ENCODE measurements at places on chromosomes 4 and X. TPM values are rescaled to one million over a fixed set of nuclear protein-coding genes. Genes with fewer than 3 reads are reported as not detected.

Gene USP26
- not detected for polyA plus RNA-seq

Gene CSAG2
- polyA plus RNA-seq, result not detected

Gene MGAT4D
- polyA plus RNA-seq, result not detected

Gene ABCB7
- polyA plus RNA-seq, result 12.0 TPM

Gene KLHL15
- 8.4 TPM for polyA plus RNA-seq

Gene ATP2B3
- 0.42 TPM for polyA plus RNA-seq

Gene KLKB1
- not detected for polyA plus RNA-seq

Gene FHDC1
- polyA plus RNA-seq, result 0.04 TPM

Gene DNAAF6
- not detected for polyA plus RNA-seq

Gene GSX2
- not detected for polyA plus RNA-seq

Gene MAMLD1
- polyA plus RNA-seq, result 0.87 TPM

Gene GPR34
- polyA plus RNA-seq, result 0.34 TPM

Gene RTL5
- 10.4 TPM for polyA plus RNA-seq

- H3K4me3 ChIP-seq, result no peak overlapping the region
- no peak for DNase-seq
- H3K4me1 ChIP-seq, result no peaks in the 10 kb centered on the region
- no peaks in the 10 kb centered on the region for H3K36me3 ChIP-seq
- H3K27me3 ChIP-seq, result no peaks in the 10 kb centered on the region
- H3K27ac ChIP-seq, result no peak overlapping the region
Measured at GRCh38 chrX:18578546-18578945, 93.4 kb downstream of the RS1 start.

- H3K4me1 ChIP-seq, result no peaks in the 10 kb centered on the region
- H3K27ac ChIP-seq, result no peak overlapping the region
- no peak overlapping the region for H3K4me3 ChIP-seq
- no peak for DNase-seq
- H3K36me3 ChIP-seq, result no peaks in the 10 kb centered on the region
Measured at GRCh38 chr4:26183017-26183416, 137.8 kb upstream of the RBPJ start.

DNA sequence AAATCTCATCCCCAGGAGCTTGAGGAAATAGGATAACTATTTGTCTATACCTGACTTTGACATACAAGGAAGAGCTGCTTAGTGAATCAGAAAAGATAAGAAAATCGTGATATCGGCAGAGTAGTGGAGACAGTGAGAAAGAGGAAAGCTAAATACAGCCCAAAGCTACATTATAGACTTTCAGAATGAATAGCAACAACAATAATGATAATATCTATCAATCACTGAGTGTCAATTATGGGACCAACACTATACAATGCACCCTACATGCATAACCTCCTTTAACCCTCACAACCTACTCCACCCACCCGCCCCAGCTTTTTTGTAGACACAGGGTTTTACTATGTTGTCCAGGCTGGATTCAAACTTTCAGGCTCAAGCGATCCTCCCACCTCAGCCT is 205.1 kb downstream of the PPP3CA start:
- DNase-seq, result no peak
- H3K36me3 ChIP-seq, result no peaks in the 10 kb centered on the region
- H3K27ac ChIP-seq, result no peak overlapping the region
- no peaks in the 10 kb centered on the region for H3K4me1 ChIP-seq
- H3K4me3 ChIP-seq, result no peak overlapping the region

- H3K27me3 ChIP-seq, result no peaks in the 10 kb centered on the region
- H3K4me3 ChIP-seq, result no peak overlapping the region
- no peaks in the 10 kb centered on the region for H3K4me1 ChIP-seq
- H3K27ac ChIP-seq, result no peak overlapping the region
- H3K36me3 ChIP-seq, result no peaks in the 10 kb centered on the region
- no peak for DNase-seq
Measured at GRCh38 chr4:138162259-138162658, 79.9 kb downstream of the SLC7A11 start.

DNA sequence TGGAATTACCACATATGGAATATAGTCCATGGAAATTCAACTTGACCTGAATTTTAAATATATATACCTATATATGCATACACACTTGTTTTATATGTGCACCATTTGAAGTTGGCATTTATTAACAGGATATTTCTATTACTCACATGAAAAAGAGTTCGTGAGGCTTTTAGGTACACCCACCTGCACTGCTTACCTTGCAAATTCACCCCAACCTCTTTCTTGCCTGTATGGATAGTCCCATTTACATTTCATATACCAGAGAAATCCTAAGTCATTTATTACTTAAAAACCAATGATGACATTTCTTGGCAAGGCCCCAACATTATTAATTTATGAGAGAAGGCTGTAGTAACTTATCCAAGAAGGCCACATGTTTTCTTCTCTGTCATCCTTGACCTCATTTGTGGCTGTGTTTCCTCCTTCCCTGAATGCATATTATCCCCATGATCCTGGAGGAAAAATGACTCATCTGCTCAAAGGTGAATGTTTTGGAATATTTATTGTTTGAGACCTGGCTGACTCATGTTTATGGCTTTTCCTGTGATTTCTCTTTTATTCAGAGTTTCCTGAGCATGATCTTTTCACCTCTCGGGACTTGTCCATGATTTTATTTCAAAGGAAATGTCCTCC is 62.2 kb upstream of the FAM241A start:
- no peaks in the 10 kb centered on the region for H3K36me3 ChIP-seq
- no peak overlapping the region for H3K27ac ChIP-seq
- no peaks in the 10 kb centered on the region for H3K4me1 ChIP-seq
- no peaks in the 10 kb centered on the region for H3K27me3 ChIP-seq
- no peak overlapping the region for H3K4me3 ChIP-seq

DNA sequence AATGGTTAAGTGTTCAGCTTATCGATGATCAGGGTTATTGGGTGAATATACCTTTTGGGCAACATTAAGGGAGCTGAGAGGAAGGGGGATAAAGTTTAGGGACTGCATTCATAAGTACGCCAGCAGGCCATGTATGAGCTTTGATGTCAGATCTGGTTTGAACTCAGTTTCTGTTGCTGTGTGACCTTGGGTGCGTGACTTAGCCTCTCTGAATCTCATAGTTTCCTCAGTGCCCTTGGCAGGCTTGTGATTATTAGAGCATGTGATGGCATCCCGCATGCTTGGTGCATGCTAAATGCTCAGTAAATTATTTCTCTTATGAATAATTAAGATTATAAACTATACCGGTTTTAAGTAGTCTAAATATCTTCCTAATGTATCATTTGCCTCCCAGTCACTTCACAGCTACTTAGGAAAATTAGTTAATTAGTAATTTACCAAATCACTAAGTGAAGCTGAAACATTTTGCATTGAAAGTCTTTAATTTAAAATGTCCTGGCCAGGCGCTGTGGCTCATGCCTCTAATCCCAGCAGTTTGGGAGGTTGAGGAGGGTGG is 3.8 kb downstream of the TBC1D14 start:
- peaks cover 31% of the 10 kb centered on the region for H3K4me1 ChIP-seq
- H3K4me3 ChIP-seq, result no peak overlapping the region
- no peaks in the 10 kb centered on the region for H3K36me3 ChIP-seq

DNA sequence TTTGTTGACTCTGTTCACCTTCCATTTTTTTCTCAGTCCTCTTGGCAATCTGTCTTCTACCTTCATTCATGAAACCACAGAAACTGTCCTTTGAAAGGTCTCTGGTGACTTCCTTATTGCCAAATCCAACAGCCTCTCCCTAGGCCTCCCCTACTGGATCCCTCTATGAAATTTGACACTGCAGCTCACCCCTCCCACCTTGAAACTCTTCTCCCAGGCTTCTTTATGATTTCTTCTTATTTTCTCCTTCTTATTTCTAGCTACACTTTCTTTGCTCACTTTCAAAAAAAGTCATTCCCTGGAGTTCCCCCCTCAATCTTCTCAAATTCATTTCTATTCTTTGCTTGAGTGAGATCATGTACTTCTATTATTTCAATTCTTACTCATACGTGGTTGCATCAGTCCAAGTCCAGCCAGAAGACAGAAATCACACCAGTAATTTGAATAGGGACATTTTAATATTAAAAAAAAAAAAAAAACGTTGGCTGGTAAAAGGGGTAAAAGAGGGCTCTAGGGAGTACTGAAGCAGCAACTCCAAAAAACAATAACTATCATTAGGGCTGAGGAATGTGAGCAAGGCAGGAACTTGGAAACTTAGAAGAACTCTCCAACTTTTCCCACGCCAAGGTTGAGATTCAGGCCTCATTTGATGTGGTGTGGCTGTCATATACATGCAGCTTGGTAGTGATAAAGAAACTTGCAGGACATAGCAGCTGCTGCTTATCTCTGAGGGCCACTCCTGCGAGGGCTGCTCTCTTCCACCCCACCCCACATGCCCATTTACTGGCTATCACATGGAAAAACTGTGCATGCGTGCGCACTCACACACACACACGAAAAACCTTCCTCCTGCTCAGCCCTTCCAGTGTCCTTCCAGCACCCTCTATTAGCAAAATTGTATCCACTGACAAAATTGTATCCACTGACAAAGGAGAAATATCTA is 169.8 kb upstream of the GALNT7 start:
- no peak overlapping the region for H3K4me3 ChIP-seq
- H3K4me1 ChIP-seq, result no peaks in the 10 kb centered on the region
- H3K36me3 ChIP-seq, result no peaks in the 10 kb centered on the region
- H3K27me3 ChIP-seq, result no peaks in the 10 kb centered on the region

GRCh38 chr4:170399581-170400293 is 310.0 kb upstream of the AADAT start:
- H3K27ac ChIP-seq, result no peak overlapping the region
- no peaks in the 10 kb centered on the region for H3K4me1 ChIP-seq
- DNase-seq, result no peak
- no peaks in the 10 kb centered on the region for H3K36me3 ChIP-seq

- no peaks in the 10 kb centered on the region for H3K27me3 ChIP-seq
- H3K4me3 ChIP-seq, result no peak overlapping the region
- H3K36me3 ChIP-seq, result no peaks in the 10 kb centered on the region
- H3K27ac ChIP-seq, result no peak overlapping the region
- DNase-seq, result no peak
- H3K4me1 ChIP-seq, result no peaks in the 10 kb centered on the region
Measured at GRCh38 chrX:26915064-26915463, 548.1 kb downstream of the PPP4R3C start.

DNA sequence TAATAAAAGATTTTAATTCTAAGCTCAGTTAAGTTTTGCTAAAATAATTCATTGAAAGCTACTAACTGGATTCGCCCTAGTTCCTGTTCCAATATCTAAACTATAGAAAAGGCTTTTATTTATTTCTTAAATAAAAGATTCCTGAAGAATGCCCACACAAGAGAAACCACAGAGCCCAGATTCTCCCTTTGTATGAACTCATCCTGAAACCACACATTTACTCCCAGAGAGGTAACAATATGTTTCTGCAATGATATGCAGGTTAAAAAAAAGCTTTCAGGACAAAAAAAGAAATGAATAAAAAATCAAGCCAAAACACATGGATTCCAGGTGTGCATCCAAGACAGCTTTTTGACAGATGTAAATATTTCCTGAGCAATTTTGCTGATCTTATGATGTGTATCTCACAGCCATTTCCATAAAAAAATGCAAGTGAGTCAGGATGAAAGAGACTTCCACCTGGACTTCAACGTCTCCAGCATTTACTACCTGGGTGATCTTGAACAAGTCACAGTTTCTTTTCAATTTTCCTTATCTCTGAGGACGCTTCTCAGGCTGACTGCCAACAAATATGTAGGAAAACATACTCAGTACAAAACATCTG is 234.4 kb upstream of the FAT1 start:
- no peak overlapping the region for H3K4me3 ChIP-seq
- H3K36me3 ChIP-seq, result no peaks in the 10 kb centered on the region
- H3K4me1 ChIP-seq, result no peaks in the 10 kb centered on the region
- no peak overlapping the region for H3K27ac ChIP-seq

- no peaks in the 10 kb centered on the region for H3K4me1 ChIP-seq
- no peak overlapping the region for H3K27ac ChIP-seq
- H3K4me3 ChIP-seq, result no peak overlapping the region
Measured at GRCh38 chrX:519741-520140, 110.8 kb upstream of the SHOX start.

GRCh38 chrX:107506596-107507031 is 57.2 kb downstream of the FRMPD3 start:
- H3K4me1 ChIP-seq, result peaks cover 7% of the 10 kb centered on the region
- H3K36me3 ChIP-seq, result no peaks in the 10 kb centered on the region
- no peak overlapping the region for H3K27ac ChIP-seq
- H3K27me3 ChIP-seq, result peaks cover 41% of the 10 kb centered on the region
- no peak for DNase-seq

DNA sequence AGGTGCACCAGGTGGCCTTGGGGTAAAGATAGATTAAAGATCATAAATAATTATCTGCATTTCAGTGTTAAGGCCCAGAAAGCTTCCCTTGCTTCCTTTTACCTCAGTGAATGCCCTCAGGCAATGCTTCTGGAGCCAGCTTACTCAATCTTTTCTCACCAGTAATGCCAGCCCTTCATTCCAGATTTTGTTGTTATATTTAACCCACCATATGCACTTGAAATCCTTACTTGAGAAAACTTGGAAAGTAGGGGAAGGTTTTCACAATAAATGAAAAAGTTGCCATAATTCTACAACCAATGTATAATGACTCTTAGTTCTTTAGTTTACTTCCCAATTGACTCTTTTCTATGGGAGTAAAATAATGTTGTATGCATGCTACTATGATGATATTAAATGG is 17.1 kb upstream of the PBDC1 start:
- no peaks in the 10 kb centered on the region for H3K36me3 ChIP-seq
- no peak for DNase-seq
- H3K4me3 ChIP-seq, result no peak overlapping the region
- H3K4me1 ChIP-seq, result no peaks in the 10 kb centered on the region

GRCh38 chr4:122755675-122756074 is 23.2 kb downstream of the BBS12 start:
- no peaks in the 10 kb centered on the region for H3K4me1 ChIP-seq
- H3K27me3 ChIP-seq, result no peaks in the 10 kb centered on the region
- H3K36me3 ChIP-seq, result no peaks in the 10 kb centered on the region
- no peak for DNase-seq

DNA sequence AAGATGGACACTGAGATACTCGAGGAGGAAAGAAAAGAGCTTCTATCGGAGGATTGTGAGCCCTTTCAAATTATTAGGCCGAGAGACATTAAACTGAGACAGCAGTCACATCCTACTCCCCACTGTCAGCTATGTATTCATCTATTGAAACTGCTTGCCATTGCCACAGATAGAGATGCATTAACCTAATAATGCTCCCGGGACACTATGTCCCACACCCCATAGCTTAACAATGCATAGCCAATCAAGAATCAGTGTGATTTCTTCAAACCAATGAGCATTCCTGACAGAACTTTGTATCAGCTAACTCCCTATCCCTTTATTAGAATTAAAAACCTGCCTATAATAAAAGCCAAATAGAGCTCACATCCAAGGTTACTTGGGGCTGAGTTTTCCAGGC is 118.1 kb upstream of the NEIL3 start:
- H3K4me3 ChIP-seq, result no peak overlapping the region
- H3K36me3 ChIP-seq, result no peaks in the 10 kb centered on the region
- H3K27me3 ChIP-seq, result no peaks in the 10 kb centered on the region
- no peak overlapping the region for H3K27ac ChIP-seq

DNA sequence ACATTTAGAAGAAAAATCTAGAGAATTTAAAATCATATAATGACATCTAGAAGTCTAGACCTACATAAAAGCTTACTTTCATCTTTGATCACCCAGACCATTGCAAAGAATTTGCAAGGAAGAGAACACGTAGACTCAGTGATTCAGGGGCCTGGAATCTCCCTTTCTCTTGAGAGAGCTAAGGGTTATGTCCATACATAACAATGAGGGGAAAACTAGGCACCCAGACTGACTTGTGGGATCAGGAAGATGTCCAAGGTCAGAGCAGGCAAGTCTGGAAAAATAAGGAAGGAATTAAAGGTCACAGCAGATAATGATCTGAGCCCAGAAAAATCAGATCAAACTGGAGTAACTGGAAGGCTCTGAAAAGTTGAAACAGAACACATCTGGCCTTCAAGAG is 198.4 kb upstream of the SFRP2 start:
- H3K4me3 ChIP-seq, result no peak overlapping the region
- H3K36me3 ChIP-seq, result no peaks in the 10 kb centered on the region

- no peaks in the 10 kb centered on the region for H3K27me3 ChIP-seq
- peak overlapping the region; percentile 46 for H3K27ac ChIP-seq
- no peak for DNase-seq
Measured at GRCh38 chr4:168887809-168888208, 122.2 kb downstream of the CBR4 start.

Data from cardiac muscle cell (in vitro differentiated cells and primary cell).